Activated CD4-positive, alpha-beta T cell treated with anti-CD3 and anti-CD28 coated beads, Interleukin-2, amount 50 U/mL, for 1 hour (primary cell): ENCODE measurements at places on chromosomes 2 and 18.
A peak's percentile ranks its signal among the peaks of the same experiment; 100 is the strongest.

GRCh38 chr2:2762913-2763312 is 431.8 kb upstream of the MYT1L start:
- no peak for DNase-seq

DNA sequence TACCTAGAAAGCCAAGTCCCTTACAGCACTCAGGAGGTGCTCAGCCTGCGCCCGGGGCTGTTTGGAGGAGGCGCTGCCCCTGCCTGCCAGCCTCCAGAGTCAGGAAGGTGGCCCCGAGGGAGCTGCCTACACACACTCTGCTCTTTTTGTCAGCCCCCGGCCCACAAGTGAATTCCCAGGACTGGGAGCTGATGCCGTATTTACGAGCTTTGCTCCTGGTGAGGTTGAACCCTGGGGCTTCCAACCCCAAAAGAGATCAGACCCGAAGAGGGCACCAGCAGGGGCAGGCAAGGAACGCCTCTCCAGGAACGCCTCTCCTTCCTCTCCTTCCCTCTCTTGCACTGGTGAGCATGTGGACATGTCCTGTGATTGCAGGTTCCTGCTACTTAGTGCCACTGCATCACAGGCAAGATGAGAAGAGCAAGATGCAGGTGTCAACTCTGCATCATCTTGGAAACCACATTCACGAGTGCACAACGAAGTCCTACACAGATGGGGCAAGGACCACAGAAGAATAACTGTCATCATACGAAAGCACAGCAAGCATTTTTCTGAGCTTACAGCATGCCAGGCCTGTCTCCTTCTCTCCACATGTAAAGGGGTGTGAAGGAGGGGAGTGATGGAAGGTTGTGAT is 126.7 kb downstream of the NDUFA10 start:
- DNase-seq = no peak

DNA sequence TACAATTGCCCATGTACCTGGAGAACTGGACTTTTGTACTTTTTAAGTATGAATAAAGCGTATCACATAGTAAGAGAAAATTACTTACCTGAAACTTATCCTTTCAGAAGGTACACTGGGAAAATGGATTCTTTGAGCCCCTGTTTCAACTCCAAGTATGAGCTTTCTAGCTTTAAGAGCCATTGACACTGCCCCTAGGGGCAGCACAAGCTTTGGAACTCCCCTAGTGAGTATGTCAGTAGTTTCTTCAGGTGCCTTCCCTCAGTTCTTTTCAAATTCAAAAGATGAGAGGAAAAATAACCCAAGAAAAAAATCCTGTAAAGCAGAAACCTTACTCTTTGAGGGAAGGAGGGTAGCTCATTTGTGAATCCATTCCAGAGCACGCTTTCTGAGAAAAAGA is 124.1 kb downstream of the MEMO1 start:
- no peak for DNase-seq

DNA sequence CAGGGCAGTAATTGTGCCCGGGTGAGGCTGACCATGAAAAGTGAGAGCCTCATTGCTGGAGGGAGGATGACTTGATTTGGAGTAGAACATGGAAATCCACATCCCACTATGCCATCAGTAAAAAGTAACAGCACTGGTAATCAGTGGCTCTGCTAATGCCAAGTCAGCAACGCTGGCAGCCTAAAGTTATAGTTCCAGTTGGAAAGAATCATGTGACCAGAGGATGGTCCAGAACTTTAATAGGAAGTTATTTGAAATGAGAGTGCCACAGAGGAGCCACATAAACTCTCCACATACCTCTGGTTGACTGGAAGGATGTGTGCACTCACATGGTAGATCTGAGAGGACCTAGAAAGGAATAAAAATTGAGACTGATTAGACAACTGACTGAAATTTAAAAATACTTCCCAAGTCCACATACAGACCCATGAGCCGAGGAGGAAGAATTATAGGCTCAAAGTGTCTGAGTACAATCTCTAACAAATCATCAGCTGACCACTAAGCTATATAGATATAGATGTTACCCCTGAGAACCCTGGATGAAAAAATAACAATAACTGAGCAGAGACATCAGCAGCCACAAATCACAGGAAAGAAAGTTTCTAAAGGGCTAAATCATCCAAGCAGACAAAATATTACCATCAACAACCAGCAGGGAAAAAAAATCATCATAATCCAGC is 346.8 kb downstream of the STK39 start:
- DNase-seq = no peak

DNA sequence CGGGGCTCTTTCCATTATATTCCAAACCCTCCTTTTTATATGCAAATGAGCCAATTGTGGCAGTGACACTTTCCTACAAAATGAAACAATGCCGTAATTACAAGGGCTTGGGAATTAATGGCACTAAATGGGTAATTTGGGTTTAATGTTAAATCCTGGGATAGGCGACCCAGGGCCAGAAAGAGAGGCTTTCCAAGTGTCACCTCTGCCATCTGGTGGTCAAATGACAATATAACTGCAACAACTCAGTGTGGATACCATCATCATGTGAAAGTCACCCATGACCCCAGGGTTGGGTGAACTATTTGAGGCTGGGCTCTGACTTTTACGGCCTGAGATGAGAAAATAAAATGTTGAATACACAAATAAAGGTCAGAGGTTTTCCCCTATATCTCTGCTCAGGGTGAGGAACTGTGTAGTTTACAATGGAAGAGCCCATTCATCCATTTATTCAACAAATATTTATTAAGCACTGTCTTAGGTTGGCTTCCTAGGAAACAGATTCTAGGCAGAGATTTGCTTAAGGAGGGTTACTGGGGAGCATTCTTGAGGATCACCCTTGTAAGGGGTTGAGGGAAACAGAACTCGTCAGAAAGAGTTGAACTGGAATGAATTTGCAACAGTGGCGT is 13.6 kb upstream of the THADA start:
- DNase-seq = peak; percentile 13

- DNase-seq = no peak
Measured at GRCh38 chr18:56152551-56153310, 485.7 kb downstream of the TXNL1 start.

DNA sequence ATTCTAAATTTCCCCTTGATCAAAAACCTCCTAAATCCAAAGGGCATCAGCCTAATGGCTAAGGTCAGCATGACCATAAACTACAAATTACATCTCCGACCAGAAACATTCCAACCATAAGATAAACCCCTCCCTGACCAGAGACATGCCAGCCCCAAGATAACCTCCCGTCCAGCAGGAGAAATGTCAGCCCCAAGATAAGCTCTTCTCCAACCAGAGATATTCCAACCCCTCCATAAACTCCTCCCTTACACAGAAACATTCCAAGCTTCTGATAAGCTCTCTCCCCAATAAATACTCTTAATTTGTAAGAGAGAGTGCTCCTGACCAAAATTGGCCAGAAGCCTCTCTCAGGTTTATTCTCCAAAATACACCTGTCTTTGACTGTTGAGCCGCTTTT is 274.0 kb downstream of the RNF152 start:
- DNase-seq = no peak

- peak; percentile 53 for DNase-seq
Measured at GRCh38 chr2:85750587-85751575, 2.9 kb upstream of the ATOH8 start.

DNA sequence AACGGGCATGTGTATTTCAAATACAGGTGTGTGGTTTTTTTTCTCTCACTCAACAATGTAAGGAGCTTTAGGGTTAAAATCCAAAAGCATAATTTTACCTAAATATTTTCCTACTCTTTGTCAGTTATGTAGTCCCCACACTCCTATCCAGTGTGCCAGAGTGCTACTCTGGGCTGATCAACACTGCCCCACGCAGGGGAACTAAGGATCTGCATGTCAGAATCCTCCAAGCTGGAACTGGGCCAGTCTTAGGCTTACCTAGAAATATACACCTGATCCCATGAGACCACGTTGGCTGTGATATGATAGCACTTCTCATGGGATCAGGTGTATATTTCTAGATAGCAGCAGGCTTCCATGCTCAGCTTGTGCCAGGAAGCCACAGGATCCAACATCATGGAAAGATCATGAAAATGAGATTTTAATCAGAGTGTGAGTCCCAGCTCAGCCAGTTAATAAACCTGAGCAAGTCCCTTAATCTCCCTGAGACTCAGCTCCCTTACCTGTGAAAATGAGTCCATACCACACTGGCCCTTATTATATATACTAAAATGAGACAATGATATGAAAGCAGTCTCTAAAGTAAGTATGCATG is 29.7 kb downstream of the CCDC141 start:
- DNase-seq = peak; percentile 31

GRCh38 chr18:21164548-21165095 is 53.0 kb upstream of the ROCK1 start:
- DNase-seq = no peak

DNA sequence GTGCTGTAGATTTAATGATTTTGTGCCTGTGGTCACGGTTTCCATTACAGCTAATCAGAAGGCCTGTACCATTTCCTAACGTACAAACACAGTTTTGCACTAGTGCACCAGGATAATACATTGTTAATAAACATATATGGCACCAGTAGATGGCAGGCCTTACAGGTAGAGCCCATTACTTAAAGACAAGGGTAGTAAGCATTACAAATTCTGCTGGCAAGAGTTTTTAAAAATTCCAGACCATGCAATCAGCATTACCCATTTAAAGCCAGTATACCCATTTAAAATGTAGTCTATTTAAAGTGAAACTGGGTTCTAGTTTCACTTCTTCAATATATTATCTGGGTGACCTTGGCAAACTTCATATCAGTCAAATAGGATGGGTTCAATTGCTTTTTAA is 224.2 kb downstream of the NUP35 start:
- no peak for DNase-seq

GRCh38 chr18:66497351-66497750 is 106.5 kb downstream of the CDH19 start:
- DNase-seq = no peak

DNA sequence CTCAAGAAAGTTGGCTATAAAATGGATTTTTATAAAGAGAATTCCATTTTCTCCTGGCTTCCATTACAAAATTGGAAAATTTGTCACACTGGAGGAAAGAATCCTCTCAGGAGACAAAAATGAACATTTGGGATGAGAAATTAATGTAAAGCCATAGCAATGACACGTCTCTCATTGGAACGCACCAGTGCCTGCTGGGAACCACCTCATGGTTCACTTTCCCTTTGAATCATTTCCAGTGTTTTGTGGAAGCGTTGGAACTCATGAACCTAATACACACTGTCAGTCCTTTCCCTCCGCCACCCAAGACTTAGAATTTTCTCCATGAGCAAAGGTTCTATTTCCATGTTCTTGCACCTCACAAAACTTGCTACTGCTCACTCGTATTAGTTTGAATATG is 21.0 kb upstream of the NRP2 start:
- no peak for DNase-seq

DNA sequence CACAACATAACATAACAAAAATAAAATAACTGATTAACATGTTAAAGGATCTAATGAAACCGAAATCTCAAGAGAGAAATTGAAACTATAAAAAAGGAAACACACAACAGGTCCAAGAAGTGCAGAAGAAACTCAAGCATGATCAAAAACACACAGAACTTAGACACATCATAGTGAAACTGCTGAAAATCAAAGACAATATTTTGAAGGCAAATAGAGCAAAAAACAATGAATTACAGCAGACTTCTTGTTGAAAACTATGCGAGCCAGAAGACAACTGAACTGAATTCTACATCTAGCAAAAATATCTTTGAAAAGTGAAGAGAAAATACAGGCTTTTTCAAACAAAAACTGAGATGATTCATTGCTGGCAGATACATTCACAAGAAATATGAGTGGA is 61.3 kb downstream of the UGP2 start:
- no peak for DNase-seq

DNA sequence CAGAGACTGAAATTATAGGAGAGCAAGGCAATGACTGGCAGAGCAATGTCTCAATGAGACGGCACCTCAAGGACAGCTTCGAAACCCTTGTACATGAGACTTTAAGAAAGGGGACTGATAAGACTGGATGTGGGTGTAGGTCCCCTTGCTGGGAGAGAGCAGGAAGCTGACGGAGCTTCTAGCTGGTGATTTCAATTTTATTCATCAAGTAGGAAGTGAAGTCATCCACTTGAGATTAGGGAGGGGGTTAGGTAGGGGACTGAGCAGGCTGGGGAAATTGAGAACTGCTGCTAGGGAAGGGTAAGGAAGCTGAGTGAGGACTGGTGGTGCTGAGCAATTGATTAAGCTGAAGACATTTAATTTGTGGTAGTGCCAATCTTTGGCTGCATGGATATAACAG is 99.5 kb upstream of the ITGB6 start:
- DNase-seq = no peak

DNA sequence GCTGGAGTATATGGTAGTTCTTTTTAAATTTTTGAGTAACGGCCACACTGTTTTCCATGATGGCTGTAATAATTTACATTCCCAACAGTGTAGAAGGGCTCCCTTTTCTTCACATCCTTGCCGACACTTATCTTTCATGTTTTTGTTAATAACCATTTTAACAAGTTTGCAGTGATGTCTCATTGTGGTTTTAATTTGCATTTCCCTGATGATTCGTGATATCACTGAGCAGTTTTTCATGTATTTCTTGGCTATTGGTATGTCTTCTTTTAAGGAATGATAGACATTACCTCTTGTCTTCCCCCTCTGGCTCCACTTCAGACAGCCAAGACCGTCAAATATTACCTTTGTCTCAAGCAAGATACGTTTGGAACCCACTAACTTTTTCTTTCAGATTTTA is 371.1 kb upstream of the NRP2 start:
- no peak for DNase-seq

DNA sequence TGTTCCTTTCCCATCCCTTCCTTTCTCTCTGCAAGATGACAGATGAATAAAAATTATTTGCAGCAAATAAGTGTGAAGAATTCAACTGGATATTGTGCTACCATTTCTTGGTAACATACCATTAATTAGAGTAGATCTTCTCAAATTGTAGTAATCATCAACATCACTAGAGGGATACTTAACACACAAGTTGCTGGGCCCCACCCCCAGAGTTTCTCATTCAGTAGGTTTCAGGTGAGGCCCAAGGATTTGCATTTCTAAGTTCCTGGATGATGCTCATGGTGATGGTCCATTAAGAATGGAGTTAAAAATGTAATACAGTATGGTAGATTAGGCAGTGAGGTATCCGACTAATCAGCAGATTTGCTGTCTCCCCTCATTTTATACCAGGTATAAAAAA is 594.0 kb downstream of the ERBB4 start:
- no peak for DNase-seq

- no peak for DNase-seq
Measured at GRCh38 chr2:24762518-24762917, 30.7 kb downstream of the PTRHD1 start.

- DNase-seq = no peak
Measured at GRCh38 chr2:194883711-194884110, 773.3 kb upstream of the SLC39A10 start.

- DNase-seq = no peak
Measured at GRCh38 chr18:24073791-24074190, 59.2 kb downstream of the TTC39C start.

- DNase-seq = no peak
Measured at GRCh38 chr2:219285373-219285735, 6.2 kb downstream of the DNAJB2 start.

GRCh38 chr2:38123911-38124310 is 48.0 kb upstream of the CYP1B1 start:
- DNase-seq = no peak

GRCh38 chr2:149383340-149383739 is 53.0 kb downstream of the LYPD6 start:
- no peak for DNase-seq

- no peak for DNase-seq
Measured at GRCh38 chr18:79624356-79625170, 55.0 kb upstream of the CTDP1 start.

- no peak for DNase-seq
Measured at GRCh38 chr2:99845296-99845695, 297.1 kb downstream of the AFF3 start.
